Activated T-cell treated with anti-CD3 and anti-CD28 coated beads, Interleukin-2, amount 50 U/mL, for 72 hours (primary cell): ENCODE measurements at places on chromosomes 5 and 9. TPM values are rescaled to one million over a fixed set of nuclear protein-coding genes. Genes with fewer than 3 reads are reported as not detected.

C9orf78 gene
- 44.6 TPM for total RNA-seq

DNA sequence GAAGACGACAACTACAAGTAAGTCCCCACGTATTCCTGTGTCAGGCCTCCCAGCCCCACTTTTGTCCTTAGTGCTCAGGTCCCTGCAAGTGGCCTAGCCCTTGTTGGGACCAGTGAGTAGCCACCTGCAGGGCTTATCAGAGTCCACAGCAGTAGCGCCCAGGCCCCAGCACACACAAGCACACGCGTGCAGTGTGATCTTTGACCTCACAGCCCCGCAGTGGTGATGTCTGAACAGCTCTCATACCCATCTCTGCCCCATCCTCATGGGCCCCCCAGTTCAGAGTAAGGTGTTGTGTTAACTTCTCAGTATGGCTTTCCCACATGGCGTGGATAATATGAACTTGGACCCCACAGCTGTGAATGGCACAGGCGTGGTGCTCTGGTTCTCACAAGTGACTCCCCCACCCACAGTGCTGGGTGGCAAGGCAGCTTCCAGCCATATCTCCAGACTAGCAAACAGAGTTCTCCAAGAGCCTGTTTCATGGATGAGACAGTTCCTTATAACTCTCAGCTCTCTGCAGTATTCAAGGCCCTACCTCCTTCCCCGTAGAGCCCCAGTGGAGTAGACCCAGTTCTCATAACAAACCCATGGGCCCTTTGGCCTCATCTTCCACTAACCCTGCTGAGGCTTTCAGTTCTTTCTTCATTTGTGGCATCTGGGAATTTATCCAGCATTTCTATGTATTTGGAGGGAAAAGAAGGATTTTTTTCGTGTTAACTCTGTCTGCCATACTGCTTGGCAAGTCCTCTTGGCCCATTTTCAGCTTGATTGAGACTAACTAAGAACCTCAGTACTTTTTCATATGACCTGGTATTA is 46.5 kb upstream of the ANGPTL2 start:
- DNase-seq: no peak

GRCh38 chr5:32843531-32843895 is 132.4 kb downstream of the NPR3 start:
- DNase-seq: no peak

- DNase-seq: no peak
These were observed 149.1 kb upstream of the PIK3R1 start for GRCh38 chr5:68066277-68066955.

DNA sequence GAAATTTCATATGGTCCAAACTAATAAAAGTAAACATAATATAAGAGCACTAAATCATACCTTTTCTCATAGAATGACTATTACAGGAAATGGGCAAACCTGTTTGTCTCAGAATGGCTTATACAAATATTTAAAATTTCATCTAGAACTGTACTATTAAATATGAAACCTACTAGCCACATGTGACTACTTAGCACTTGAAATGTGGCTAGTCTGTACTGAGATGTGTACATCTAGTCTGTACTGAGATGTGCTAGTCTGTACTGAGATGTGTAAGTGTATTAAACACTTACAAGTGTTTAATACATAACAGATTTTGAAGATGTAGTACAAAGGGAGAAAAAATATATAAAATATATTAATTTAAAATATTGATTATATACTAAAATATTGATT is 22.4 kb downstream of the ABITRAM start:
- no peak for DNase-seq

DNA sequence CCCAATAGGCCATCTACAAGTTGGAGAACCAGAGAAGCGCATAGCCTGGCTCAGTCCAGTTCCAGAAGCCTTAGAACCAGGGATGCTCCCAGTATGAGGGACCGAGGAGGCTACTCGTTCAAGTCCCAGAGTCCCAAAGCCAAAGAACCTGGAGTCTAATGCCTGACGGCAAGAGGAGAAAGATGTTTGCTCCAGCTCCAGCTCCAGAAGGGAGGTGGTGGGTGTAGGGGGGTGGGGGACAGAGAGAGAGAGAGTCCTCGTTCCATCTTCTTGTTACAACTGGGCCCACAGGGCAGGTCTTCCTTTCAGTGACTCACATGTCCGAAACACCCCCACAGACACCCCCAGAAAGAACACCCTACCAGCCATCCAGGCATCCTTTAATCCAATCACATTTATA is 63.9 kb downstream of the SEC61B start:
- no peak for DNase-seq
